ENCODE measurements at places on chromosomes 12 and 14. TPM values are rescaled to one million over a fixed set of nuclear protein-coding genes. Genes with fewer than 3 reads are reported as not detected.

Gene SRRM4
- not detected for total RNA-seq

- H3K27ac ChIP-seq = no peak overlapping the region
- no peaks in the 10 kb centered on the region for H3K36me3 ChIP-seq
- no peaks in the 10 kb centered on the region for H3K4me1 ChIP-seq
Observed at GRCh38 chr12:81043979-81044740, 33.7 kb upstream of the ACSS3 start.

GRCh38 chr12:79326663-79327062, 364.1 kb downstream of the PAWR start:
- no peaks in the 10 kb centered on the region for H3K4me1 ChIP-seq
- no peak for DNase-seq
- H3K4me3 ChIP-seq = no peak overlapping the region

- H3K4me1 ChIP-seq = no peaks in the 10 kb centered on the region
- no peak for DNase-seq
- no peak overlapping the region for H3K27ac ChIP-seq
- no peaks in the 10 kb centered on the region for H3K27me3 ChIP-seq
- H3K36me3 ChIP-seq = no peaks in the 10 kb centered on the region
- H3K4me3 ChIP-seq = no peak overlapping the region
Observed at GRCh38 chr14:38044710-38045109, 163.0 kb upstream of the SSTR1 start.

DNA sequence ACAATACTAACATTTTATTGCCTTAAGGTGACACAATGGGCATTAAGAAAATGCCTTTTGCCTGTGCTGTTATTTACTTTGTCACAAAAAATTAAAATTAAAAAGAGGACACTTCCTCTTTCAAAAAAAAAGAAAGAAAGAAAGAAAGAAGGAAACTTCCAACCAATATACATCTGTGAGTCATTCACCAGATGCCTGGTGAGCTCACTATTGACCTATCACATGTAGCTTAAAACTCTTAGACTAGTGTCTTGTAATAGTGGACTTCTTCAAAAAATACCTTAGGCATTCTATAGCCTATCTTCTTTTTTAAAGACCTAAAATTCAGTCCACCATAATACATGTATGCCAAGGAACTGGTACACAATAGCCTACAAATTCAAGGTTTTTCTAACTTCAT, 4.9 kb upstream of the SOX5 start:
- H3K4me3 ChIP-seq = no peak overlapping the region
- H3K27me3 ChIP-seq = no peaks in the 10 kb centered on the region
- DNase-seq = no peak
- no peaks in the 10 kb centered on the region for H3K4me1 ChIP-seq

- H3K4me3 ChIP-seq = no peak overlapping the region
- no peak for DNase-seq
- H3K27ac ChIP-seq = no peak overlapping the region
- no peaks in the 10 kb centered on the region for H3K36me3 ChIP-seq
Observed at GRCh38 chr12:69189378-69189978, 49.9 kb upstream of the CPSF6 start.

GRCh38 chr12:101857043-101857558, 20.3 kb upstream of the DRAM1 start:
- DNase-seq = no peak
- no peaks in the 10 kb centered on the region for H3K27me3 ChIP-seq
- H3K4me1 ChIP-seq = peaks cover 19% of the 10 kb centered on the region
- H3K36me3 ChIP-seq = no peaks in the 10 kb centered on the region

- no peaks in the 10 kb centered on the region for H3K36me3 ChIP-seq
- no peak overlapping the region for H3K27ac ChIP-seq
- H3K4me3 ChIP-seq = no peak overlapping the region
- peaks cover 15% of the 10 kb centered on the region for H3K27me3 ChIP-seq
- no peaks in the 10 kb centered on the region for H3K4me1 ChIP-seq
Observed at GRCh38 chr14:76304536-76305267, 71.2 kb upstream of the ESRRB start.

- H3K4me3 ChIP-seq = no peak overlapping the region
- no peak overlapping the region for H3K27ac ChIP-seq
- H3K4me1 ChIP-seq = peaks cover 17% of the 10 kb centered on the region
- peaks cover 14% of the 10 kb centered on the region for H3K27me3 ChIP-seq
- H3K36me3 ChIP-seq = no peaks in the 10 kb centered on the region
Observed at GRCh38 chr12:104213952-104214351, 1.6 kb upstream of the TXNRD1 start.

- H3K4me1 ChIP-seq = peaks cover 71% of the 10 kb centered on the region
- no peaks in the 10 kb centered on the region for H3K27me3 ChIP-seq
- peaks cover 38% of the 10 kb centered on the region for H3K36me3 ChIP-seq
- H3K4me3 ChIP-seq = no peak overlapping the region
- peak; percentile 51 for DNase-seq
Observed at GRCh38 chr12:55720894-55721444, 776 bp downstream of the RDH5 start.

DNA sequence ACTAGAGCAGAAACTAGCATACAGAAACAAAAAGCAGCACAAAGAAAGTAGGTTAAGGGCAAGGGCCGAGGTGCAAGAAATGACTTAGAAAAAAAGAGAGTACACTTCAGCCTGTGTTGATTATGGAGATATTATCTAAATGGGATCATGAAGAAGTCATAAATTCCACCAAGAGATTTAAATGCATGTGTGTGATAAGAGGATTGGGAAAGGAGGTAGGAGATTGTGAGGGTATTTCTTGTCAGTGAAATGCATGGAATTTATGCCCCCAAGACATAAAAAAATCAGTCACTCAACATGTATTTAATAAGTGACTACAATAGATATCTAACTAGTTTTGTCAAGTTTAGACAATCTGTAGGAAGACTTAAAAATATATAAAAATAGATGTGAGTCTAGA, 976.2 kb upstream of the LRFN5 start:
- no peaks in the 10 kb centered on the region for H3K4me1 ChIP-seq
- DNase-seq = no peak
- no peaks in the 10 kb centered on the region for H3K27me3 ChIP-seq

- no peak overlapping the region for H3K4me3 ChIP-seq
- peaks cover 3% of the 10 kb centered on the region for H3K36me3 ChIP-seq
- DNase-seq = no peak
- H3K4me1 ChIP-seq = peaks cover 9% of the 10 kb centered on the region
- H3K27ac ChIP-seq = no peak overlapping the region
Observed at GRCh38 chr14:65239938-65240296, 137.6 kb upstream of the MAX start.

DNA sequence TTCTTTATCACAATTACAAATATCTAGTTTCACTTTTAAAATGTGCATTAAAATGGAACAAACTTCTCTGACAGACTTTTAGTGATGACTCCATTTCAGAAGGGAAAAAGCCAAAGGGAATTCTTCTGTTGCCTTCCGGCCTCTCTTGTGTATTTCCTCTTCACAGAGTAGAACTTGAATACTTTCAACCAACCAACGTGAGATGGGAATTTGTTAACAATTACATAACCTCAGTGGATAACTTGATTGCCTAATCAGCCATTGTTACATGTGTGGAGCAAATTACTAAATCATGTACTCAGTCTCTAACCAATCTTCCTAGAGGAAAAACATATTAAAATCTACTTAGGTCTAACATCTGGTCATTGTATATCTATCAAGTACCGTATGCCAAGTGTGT, 291.1 kb downstream of the SYT1 start:
- H3K4me1 ChIP-seq = no peaks in the 10 kb centered on the region
- H3K4me3 ChIP-seq = no peak overlapping the region
- no peak for DNase-seq
- H3K27ac ChIP-seq = no peak overlapping the region
- H3K36me3 ChIP-seq = no peaks in the 10 kb centered on the region

DNA sequence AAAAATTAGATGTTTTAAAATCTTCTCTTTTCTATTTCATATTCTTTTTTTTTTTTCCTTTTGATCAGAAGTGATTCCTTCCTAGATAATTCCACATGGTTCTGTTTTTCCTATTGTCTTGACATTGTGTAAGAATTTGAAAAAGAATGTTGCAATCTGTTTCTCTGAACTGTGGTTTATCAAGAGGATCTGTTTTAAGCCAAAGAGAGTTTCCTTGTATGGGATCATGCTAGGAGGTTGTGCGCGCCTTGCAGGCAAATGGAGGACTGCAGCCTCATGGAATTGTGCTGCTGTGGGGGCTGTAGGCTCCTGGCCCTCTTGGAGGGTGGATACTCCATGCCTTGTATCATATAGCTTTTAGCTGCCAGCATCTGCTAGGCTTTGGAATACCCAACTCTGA, 43.3 kb upstream of the MBIP start:
- H3K4me3 ChIP-seq = no peak overlapping the region
- H3K27ac ChIP-seq = no peak overlapping the region
- peaks cover 13% of the 10 kb centered on the region for H3K27me3 ChIP-seq
- peaks cover 2% of the 10 kb centered on the region for H3K4me1 ChIP-seq

- H3K36me3 ChIP-seq = no peaks in the 10 kb centered on the region
- no peaks in the 10 kb centered on the region for H3K4me1 ChIP-seq
- H3K4me3 ChIP-seq = no peak overlapping the region
- DNase-seq = no peak
- no peaks in the 10 kb centered on the region for H3K27me3 ChIP-seq
Observed at GRCh38 chr14:32012062-32012461, 65.0 kb upstream of the ARHGAP5 start.

DNA sequence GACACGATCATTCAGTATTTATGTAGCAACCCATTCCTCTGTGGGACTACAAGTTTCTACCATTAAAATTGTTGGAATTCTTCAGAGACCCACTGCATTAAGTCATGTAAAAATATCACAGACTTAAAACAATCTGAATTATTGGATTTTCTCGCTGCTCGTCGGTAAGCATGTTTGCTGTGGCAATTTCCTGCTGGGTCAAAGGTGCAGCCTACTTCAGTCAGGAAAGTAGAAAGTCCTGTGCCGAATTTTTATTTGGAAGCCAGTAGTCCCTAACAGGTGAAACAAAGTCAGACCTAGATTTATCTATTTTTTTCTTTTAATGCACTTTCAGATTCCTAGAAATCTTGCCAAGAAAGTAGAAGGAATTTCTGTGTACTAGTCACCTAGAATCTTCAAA, 110.4 kb upstream of the MYL2 start:
- peaks cover 57% of the 10 kb centered on the region for H3K27me3 ChIP-seq
- H3K4me3 ChIP-seq = no peak overlapping the region
- peaks cover 11% of the 10 kb centered on the region for H3K4me1 ChIP-seq
- H3K27ac ChIP-seq = no peak overlapping the region
- DNase-seq = no peak

- DNase-seq = no peak
- no peak overlapping the region for H3K27ac ChIP-seq
- H3K4me1 ChIP-seq = peaks cover 1% of the 10 kb centered on the region
- peaks cover 4% of the 10 kb centered on the region for H3K27me3 ChIP-seq
- no peak overlapping the region for H3K4me3 ChIP-seq
- H3K36me3 ChIP-seq = no peaks in the 10 kb centered on the region
Observed at GRCh38 chr12:2384029-2384386, 331.2 kb downstream of the CACNA1C start.

DNA sequence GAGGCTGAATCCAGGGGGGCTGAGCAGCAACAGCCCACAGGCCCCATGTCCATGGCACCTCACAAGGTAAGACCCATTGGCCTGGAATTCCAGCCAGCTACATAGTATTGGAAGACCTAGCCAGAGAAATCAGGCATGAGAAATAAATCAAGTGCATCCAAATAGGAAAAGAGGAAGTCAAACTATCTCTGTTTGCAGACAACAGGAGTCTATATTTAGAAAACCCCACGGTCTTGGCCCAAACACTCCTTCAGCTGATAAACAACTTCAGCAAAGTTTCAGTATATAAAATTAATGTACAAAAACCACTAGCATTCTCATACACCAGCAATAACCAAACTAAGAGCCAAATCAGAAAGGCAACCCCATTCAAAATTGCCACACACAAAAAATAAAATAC, 16.9 kb downstream of the PDE6H start:
- H3K27me3 ChIP-seq = peaks cover 2% of the 10 kb centered on the region
- H3K36me3 ChIP-seq = peaks cover 5% of the 10 kb centered on the region
- no peak for DNase-seq
- H3K27ac ChIP-seq = no peak overlapping the region
- H3K4me1 ChIP-seq = peaks cover 24% of the 10 kb centered on the region

DNA sequence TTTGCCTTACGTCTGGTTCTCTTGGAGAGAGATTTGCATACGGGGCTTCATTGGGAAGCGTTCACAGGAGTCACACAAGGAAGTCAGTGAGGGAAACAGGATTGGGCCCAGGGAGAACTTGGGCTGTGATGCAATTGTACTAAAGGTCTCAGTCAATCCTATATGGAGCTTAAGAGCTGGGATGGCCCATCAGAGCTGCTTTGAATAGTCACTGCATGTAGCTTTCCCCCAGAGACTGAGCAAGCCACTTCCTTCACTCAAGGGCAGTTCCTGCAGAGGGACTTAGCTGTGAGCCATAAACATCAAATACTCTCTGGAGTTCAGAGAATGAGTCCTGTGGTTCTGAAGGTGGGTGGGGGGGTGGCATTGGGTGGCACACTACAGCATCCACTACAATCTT, 605.4 kb downstream of the MED13L start:
- H3K4me1 ChIP-seq = no peaks in the 10 kb centered on the region
- no peaks in the 10 kb centered on the region for H3K36me3 ChIP-seq
- H3K27me3 ChIP-seq = no peaks in the 10 kb centered on the region
- H3K4me3 ChIP-seq = no peak overlapping the region

DNA sequence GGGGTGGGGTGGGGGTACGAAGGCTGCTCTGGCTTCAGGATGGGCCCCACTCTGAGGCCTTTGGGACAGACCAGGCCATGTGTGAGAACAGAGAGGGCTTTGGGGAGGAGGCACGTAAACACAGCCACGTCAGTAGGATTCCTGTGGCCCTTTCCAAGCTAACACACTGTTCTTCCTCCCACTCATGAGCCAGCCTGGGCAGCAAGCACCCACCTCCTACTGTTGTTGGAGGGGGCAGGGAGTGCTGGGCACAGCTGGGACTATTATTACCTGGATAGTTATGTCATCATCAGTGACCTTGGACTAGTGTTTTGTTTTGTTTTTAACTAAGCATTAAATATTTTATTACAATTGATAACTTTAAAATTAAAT, 5.3 kb downstream of the CHGA start:
- no peaks in the 10 kb centered on the region for H3K36me3 ChIP-seq
- no peak overlapping the region for H3K27ac ChIP-seq
- H3K27me3 ChIP-seq = peaks cover 7% of the 10 kb centered on the region
- no peak for DNase-seq

DNA sequence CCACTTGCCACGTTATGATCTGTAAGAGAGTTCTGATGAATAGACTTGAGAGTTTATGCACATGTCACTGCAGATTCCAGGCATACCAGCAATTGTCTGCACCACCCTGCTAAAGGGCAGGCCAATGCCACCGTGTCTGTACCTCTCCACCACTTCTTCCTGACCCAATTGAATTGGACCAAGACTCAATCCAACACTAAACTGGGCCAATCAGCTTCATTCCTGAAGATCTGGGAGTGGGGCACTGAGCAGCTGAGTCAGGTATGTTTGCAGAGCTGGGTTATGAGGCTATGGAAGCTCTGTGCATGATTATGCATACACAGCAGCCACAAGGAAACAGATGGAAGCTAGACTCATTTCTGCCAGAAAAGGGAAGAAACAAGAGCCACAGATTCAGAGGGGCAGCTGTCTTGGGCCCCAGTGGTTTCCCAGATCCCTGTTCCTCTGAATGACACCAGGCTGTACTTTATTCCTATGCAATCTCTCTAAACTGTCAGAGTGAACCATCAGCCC, 28.0 kb downstream of the DAO start:
- no peaks in the 10 kb centered on the region for H3K4me1 ChIP-seq
- H3K27me3 ChIP-seq = peaks cover 14% of the 10 kb centered on the region
- DNase-seq = no peak
- no peak overlapping the region for H3K27ac ChIP-seq
- no peaks in the 10 kb centered on the region for H3K36me3 ChIP-seq
- no peak overlapping the region for H3K4me3 ChIP-seq

GRCh38 chr14:77541905-77542304, 43.3 kb upstream of the ISM2 start:
- peaks cover 32% of the 10 kb centered on the region for H3K36me3 ChIP-seq
- H3K27ac ChIP-seq = peak overlapping the region; percentile 21
- H3K4me3 ChIP-seq = no peak overlapping the region
- H3K4me1 ChIP-seq = peaks cover 27% of the 10 kb centered on the region
- no peaks in the 10 kb centered on the region for H3K27me3 ChIP-seq
- no peak for DNase-seq

Data from activated CD8-positive, alpha-beta T cell treated with anti-CD3 and anti-CD28 coated beads, Interleukin-2, amount 10 ng/mL, durations not matched to agents 7 days and 5 days (primary cell).